ENCODE measurements at places on chromosomes 4 and X. TPM values are rescaled to one million over a fixed set of nuclear protein-coding genes. Genes with fewer than 3 reads are reported as not detected.

DNA sequence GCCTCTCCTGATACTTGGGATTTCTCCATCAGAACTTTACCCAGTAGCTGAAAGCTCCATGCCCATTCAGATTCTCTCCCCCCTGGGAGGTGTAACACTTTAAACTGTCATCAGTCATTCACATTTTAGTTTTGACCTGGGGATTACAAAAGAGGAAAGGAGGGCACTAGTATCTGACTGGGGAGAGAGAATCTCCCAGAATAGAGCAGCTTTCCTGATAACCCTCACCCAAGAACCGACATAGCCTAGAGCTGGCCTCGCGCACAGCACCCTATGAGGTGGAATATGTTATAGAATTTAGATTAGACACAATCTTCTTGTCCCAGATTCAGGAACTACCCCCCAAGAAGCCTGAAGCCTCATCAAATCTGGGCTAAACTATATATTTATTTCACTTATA is 950.2 kb upstream of the TENM3 start:
- no peak for DNase-seq

- DNase-seq = no peak
These were observed 84.0 kb upstream of the AFAP1 start for GRCh38 chr4:8023696-8024033.

- no peak for DNase-seq
These were observed 4.5 kb upstream of the RHOH start for GRCh38 chr4:40192114-40193015.

GRCh38 chr4:186792728-186793366 is 69.2 kb upstream of the FAT1 start:
- no peak for DNase-seq

DNA sequence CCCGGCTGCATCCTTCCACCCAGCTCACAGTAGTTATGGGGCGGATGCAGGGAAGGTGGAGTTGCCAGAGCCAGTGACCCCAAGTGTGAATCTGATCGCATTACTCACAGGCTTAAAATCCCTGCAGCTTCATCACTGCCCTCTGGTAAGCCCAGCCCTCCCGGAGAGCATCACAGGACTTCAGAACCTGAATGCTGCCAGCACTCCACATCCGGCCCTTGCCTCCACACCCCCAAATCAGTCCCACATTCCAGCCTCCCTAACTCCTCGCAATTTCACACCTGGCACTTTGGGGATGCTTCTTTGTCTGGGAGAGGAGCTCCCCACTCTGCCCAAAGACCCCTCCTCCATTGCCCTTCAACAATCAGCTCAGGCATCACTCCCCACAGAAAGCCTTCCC is 15.6 kb downstream of the RASL11B start:
- DNase-seq = no peak

DNA sequence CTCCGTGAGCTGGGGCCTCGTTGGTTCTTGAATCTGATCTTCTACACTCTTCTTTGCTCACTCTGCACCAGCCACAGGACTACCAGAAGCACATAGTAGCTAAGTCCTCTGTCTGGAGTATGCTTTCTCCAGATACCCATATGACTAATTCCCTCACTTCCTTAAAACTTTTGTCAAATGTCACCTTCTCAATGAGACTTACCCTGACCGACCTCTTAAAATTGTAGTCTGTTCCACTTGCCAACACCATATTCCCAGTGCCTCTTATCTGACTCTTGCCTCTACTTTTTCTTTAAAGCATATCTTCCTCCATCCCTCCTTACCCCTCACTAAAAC is 10.0 kb downstream of the PARM1 start:
- no peak for DNase-seq

DNA sequence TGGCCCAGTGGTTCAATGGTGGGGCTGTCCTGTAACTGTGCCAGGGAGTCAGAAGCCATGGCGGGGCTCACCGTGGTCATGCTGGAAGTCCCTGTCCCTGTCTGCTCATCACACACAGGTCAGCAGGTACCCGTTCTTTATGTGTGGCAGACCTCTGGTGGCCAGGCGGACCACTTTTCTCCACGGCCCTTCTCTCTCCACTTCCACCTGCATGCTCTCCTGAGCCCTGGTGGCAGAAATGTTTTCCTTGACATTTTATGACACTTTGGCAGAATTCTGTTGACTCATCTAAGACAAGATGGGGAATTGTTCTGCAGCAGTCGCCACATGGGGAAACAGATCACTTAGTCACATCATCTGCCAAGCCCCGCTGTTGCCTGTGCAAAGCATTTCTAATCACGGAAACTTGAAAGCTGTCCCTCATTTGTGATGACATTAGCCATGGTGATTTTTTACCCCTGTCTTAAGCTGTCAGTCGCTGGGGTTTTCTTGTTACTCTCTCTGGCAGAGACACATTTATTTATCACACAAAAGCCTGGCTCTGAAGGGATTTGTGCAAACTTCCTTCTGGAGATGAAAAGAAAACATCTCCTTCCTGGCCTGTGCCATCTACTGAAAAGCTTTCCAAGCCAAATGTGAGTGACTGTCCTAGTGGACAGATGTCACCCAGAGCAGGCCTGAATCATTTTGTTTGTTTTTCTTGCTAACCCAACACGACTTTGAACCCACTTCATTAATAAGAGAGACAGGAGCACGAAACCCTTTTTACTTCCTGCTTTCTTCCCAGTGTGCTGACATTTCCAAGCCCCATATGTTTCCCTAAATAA is 38.8 kb upstream of the STIM2 start:
- DNase-seq = no peak

DNA sequence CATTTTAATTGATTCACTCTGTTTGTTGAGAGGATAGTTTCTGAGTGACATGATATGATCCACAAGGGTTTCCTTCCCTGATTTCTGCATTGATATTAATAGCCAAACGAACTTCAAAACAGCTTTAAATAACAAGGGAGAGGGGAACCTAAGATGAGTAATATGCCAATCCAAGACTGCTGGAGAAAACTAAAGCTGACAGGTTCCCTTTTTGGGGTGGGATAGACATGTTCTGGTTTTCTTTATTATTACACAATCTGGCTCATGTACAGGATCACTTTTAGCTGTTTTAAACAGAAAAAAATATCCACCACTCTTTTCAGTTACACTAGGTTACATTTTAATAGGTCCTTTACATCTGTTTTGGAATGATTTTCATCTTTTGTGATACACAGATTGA is 182.2 kb downstream of the AR start:
- DNase-seq = no peak

DNA sequence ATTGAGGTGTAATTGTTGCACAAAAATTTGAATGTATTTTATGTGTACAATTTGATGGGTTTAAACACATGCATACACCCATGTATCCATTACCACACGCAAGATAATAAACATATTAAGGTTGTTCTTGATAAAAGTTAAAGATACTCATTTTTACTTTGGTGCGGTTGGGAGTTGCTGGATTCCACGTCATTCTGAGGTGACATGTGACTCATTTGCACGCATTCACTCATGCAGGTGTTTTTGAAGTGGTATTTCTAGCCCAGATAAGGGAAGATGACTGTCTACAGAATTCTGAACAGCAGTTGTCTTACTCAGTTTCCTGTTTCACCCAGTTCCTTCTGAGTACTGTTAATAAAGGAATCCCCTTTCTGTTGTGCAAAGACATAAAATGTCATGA is 142.0 kb downstream of the RTL3 start:
- DNase-seq = no peak

DNA sequence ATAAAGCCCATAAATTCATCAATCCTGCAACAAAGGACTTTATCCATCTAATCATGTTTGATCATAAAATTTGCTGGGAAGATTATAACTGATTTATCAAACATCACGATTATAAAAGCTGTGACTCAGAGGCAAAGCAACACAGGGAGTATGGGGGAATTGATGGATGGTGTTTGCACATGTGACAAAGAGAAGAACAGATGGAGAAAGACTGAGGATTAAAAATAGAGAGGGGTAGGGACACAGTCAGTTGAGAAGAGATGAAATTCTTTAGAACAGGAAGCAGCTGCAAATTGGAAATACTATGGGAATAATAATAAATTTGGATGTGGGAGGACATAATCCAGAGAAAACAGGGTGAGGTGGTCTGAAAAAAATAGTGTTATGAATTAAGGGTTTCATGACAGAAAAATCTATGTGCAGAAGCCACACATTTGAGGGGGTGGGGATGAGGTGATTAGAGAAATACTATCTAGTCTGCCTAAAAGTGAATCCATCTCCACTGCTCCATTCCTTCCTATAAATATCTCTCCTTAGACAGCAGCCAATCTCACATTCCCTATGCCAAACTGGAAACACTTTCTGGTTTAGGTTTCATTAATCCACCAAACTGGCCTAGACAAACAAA is 6.2 kb downstream of the PRR32 start:
- no peak for DNase-seq

DNA sequence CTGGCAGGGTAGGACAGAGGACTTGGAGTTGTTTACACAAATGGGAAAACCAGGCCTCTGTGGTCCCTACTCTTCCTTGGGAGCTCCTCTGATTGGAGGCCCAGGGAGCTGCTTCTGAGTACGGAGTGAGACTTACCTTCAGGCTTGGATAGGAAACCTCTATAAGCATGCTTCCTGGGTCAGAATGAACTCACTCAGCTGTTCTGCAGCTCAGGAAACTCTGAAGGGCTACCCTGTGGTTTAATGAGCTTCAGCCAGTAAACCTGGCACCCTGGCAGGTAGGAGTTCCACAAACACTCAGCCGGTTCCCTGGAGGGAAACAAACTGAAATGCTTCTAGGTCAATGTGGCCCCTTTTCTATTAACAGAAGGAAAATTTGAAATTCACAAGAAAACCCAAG is 51.0 kb upstream of the TFDP3 start:
- DNase-seq = no peak

The IRS4 gene
- not detected for total RNA-seq

The SPANXB1 gene
- not detected for total RNA-seq

The BBS7 gene
- 15.5 TPM for total RNA-seq

The PABPC1L2A gene
- not detected for total RNA-seq

The IGFBP7 gene
- 1,134 TPM for total RNA-seq

The ETDA gene
- total RNA-seq = not detected

Data from kidney epithelial cell (primary cell).